Camera-type eye (tissue), 1 donor: ENCODE measurements at places on chromosomes 2 and 18. TPM values are rescaled to one million over a fixed set of nuclear protein-coding genes. Genes with fewer than 3 reads are reported as not detected.

The TRIP12 gene
- 289 TPM for total RNA-seq

The MALL gene
- total RNA-seq: 10.9 TPM

The LBH gene
- total RNA-seq: 127 TPM

The FBXO48 gene
- total RNA-seq: 1.7 TPM

The SPP2 gene
- total RNA-seq: not detected

The CARF gene
- total RNA-seq: 31.7 TPM

The DHRS9 gene
- 2.3 TPM for total RNA-seq

The KIAA2012 gene
- not detected for total RNA-seq

The STK39 gene
- total RNA-seq: 56.3 TPM

The IAH1 gene
- 38.2 TPM for total RNA-seq

The LIMS3 gene
- 3.5 TPM for total RNA-seq

The DYNAP gene
- not detected for total RNA-seq

The FAM161A gene
- 113 TPM for total RNA-seq

The GALNT3 gene
- total RNA-seq: 6.8 TPM

The EVX2 gene
- total RNA-seq: not detected

The POTEJ gene
- 0.71 TPM for total RNA-seq

The CCDC68 gene
- 14.3 TPM for total RNA-seq

The BARD1 gene
- total RNA-seq: 77.6 TPM

The FRZB gene
- total RNA-seq: 66.1 TPM

The TCF23 gene
- total RNA-seq: 0.11 TPM

The CXXC1 gene
- total RNA-seq: 62.3 TPM

The FSHR gene
- not detected for total RNA-seq

The UGT1A8 gene
- total RNA-seq: not detected

The HOXD10 gene
- 0.16 TPM for total RNA-seq

The PARD3B gene
- total RNA-seq: 36.2 TPM

The DTNA gene
- total RNA-seq: 46.2 TPM

The TMEM178A gene
- total RNA-seq: 19.2 TPM

The ADRA2B gene
- 1.9 TPM for total RNA-seq

The MPP4 gene
- total RNA-seq: 156 TPM
